ENCODE measurements at places on chromosomes 7 and 10.

DNA sequence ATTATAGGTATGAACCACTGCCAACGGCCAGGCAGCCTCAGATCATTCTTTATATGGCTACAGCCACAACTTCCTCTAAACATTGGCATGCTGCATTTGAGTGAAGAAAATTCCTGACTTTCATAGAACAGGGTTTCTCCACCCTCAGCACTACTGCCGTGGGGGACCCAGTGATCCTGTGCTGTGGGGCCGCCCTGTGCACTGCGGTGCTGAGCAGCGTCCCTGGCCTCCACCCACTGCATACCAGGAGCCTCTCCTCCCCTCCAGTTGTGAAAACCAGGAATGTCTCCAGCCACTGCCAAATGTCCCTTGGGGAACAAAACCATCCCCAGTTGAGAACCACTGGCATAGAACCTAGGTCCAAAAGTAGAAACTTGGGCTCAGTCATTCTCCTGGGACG lies 15.8 kb downstream of the CNPY1 start:
- no peak for DNase-seq

DNA sequence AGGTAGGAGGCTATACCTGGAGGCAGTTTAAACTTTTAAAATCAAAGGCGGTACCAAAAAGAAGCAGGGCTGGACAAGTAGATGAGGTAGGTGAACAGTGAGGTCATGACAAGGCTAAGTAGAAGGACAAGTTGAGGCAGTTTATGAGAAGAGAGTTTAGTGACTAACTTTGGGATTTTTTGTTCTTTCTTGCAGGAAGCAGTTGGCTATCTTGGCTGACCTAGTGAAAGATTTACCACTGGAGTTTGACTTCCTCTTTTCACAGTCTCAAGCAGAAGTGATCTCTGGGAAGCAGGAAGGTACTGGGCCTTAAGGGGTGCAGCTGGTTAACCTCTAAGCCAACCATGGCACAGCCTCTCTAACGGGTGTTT lies 26.3 kb downstream of the ENTPD7 start:
- DNase-seq, result no peak

GRCh38 chr7:17279061-17279460 lies 19.4 kb upstream of the AHR start:
- DNase-seq, result no peak

GRCh38 chr7:84624527-84624926 lies 429.9 kb upstream of the SEMA3A start:
- DNase-seq, result no peak

GRCh38 chr7:108331971-108332370 lies 124.3 kb downstream of the NRCAM start:
- no peak for DNase-seq

GRCh38 chr10:114453576-114453975 lies 49.3 kb upstream of the AFAP1L2 start:
- no peak for DNase-seq

DNA sequence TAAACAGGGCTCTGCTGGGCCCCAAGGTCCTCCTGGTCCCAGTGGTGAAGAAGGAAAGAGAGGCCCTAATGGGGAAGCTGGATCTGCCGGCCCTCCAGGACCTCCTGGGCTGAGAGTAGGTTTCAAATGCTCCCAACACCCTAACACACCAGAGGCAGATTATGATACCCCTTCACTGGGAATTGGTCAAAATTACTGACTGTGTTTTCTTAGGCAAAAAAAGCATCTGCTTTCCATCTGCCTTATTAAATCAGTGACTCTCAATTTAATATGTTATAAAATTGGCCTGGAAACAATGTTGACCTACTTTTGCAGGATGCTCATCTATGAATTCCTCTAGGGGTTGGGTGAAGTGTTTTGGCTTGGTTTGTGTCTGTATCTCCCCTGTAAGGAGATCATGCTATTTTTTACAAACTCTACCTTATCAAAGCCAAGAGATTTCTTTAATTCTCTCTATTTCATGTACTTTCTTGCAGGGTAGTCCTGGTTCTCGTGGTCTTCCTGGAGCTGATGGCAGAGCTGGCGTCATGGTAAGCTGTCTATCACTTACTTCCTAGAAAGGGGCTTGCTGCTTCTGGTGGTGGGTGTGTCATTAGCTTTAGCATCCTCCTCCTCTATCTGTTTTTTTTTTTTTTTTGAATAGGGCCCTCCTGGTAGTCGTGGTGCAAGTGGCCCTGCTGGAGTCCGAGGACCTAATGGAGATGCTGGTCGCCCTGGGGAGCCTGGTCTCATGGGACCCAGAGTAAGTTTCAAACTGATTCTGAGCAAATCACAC lies 15.9 kb downstream of the COL1A2 start:
- DNase-seq, result no peak

DNA sequence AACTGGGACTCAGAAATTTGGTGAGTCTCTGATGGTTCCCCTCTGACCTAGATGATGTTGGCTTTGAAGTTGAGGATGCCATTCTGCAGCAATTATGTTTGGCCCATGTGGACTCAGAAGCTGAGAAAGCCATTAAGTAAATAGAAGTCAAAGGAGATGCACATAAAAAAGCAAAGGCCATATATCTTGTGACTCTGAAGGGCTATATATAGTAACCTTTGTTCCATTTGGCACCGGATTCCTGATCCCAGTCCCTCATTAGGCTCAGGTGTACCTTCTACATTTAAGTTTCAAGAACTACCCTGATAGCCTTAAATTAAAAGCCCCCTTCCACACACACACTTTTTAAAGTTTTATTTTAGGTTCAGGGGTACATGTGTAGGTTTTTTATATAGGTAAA lies 50.0 kb upstream of the PDK4 start:
- DNase-seq, result no peak

DNA sequence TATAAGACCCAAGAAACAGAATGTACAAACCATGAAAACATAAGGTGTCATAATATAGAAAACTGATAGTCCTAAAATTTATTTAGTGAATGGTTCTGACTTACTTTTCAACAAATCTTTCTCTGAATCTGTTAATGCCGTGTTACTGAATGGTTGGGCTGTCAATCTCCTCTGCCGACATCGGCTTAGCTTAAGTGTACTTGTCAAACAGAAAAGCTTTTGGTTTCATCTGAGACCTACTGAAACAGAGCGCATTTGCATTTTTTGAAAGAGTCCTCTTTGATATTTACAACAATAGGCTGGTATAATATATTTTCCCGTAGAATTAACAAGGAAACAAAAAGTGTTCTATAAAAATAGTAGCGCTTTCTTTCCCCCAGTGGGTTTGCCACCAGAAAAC lies 120.9 kb upstream of the ZNF804B start:
- DNase-seq, result no peak

GRCh38 chr7:105885387-105886111 lies 9.2 kb upstream of the ATXN7L1 start:
- no peak for DNase-seq

GRCh38 chr7:43758029-43758821 lies at the start of gene BLVRA:
Gene BLVRA (plus strand): TSS chr7:43758680. CDS start chr7:43771159, 12,479 bp downstream.
- DNase-seq, result peak; percentile 64

- no peak for DNase-seq
These were observed 4.4 kb downstream of the UNCX start for GRCh38 chr7:1236831-1237701.

- DNase-seq, result no peak
These were observed 80.2 kb upstream of the TMEM229A start for GRCh38 chr7:124113045-124113444.

- no peak for DNase-seq
These were observed 13.4 kb upstream of the EPHA1 start for GRCh38 chr7:143422033-143422432.

DNA sequence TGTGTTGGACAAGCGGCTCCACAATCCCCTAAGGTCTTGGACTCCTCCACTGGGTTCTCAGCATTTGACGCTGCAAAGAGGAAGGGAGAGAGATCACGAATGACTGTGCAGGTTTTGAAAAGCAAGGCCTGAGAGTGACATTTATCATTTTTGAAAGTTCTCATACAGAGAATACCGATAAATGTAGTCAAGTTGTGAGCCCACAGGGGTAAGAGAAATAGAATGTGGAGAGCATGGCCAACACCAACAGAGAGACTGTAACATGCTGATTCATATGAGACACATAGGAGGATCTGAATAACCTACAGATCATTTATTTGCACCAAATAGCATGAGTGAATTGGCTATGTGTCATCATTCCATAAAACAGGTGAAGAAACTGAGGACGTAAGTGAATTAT lies 230.5 kb upstream of the MBL2 start:
- DNase-seq, result no peak

Measured in CD8-positive, alpha-beta memory T cell (primary cell).